ENCODE measurements at places on chromosomes 7 and 10.

DNA sequence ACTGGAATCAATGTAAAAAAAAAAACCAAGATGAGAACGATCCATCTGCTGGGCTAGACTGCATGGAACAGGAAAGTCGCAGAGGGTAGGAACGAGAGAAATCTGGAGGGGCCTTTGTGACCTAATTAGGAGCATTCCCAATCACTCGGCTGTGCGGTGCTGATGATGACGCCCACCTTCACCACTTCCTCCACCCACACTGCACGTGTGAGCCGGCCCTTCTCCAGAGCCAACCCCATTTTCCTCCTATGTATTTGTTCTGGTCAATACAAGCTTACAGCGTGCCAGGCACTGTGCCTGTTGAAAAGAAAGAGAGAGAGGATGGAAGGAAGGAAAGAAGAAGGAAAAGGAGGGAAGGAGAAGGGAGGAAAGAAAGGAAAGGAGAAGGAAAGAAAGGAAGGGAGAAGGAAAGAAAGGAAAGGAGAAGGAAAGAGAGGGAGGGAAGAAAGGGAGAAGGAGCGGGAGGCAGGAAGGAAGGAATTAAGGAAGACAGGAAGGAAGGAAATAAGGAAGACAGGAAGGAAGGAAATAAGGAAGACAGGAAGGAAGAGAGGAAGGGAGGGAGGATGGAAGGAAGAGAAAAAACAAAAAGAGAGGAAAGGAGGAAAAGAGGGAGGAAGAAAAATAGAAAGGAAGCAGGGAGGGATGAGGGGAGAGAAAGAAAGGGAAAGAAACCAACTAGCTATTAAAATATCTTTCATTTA, 35.5 kb upstream of the PTF1A start:
- no peak for DNase-seq

GRCh38 chr7:156279635-156280034, 360.9 kb upstream of the RNF32 start:
- no peak for DNase-seq

DNA sequence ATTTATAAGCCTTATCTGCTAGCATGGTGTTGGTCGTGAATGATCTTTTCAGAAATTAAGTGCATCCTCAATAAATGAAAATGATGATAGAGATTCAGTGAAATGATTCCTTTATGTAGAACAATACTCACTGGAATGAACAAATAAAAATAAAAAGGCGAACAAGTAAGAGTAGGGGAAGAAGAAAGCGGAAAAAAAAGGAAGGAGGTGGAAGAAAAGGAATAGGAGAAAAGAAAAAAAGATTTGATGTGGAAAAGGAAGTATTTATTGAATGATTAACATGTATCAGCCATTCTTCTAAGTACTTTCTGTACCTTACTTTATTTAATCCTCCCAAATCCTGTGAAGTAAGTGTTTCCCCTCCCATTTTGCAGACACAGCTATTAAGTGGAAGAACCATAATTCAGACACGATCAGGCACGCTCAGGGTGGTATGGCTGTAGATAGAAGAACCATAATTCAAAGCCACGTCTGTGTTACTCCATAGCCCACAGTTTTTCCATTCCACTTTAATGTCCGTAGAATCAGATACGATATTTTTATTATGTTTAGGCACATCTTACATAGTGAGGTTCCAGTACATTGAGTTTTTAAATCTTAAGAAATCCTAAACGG, 156.2 kb upstream of the LAMB4 start:
- no peak for DNase-seq

- no peak for DNase-seq
These were observed 44.9 kb downstream of the MINDY3 start for GRCh38 chr10:15815242-15815885.
